Caki2 (cell line): ENCODE measurements at places on chromosomes 5 and 9. TPM values are rescaled to one million over a fixed set of nuclear protein-coding genes. Genes with fewer than 3 reads are reported as not detected.

- DNase-seq, result no peak
Measured at GRCh38 chr9:134863941-134864820, 16.4 kb upstream of the FCN2 start.

DNA sequence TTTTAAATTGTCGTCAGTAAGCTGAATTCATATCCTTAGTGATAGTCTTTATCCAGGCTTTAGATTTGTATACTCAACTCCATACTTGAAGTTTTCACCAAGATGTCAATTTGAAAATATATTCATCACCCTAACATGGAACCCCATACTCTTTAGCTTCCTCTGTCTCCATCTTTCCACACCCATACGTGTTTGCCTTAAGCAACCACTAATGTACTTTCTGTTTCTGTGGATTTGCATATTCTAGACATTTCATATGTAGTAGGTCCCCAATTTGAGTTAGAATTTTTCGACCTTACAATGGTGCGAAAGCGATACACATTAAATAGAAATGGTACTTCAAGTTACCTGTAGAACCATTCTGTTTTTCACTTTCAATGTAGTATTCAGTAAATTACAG, 65.2 kb downstream of the NSD1 start:
- DNase-seq, result no peak

GRCh38 chr5:128241051-128241695, 157.6 kb downstream of the SLC12A2 start:
- no peak for DNase-seq

- no peak for DNase-seq
Measured at GRCh38 chr9:77750981-77751340, 102.8 kb upstream of the GNA14 start.

GRCh38 chr5:41193456-41194205, 19.7 kb downstream of the C6 start:
- peak; percentile 43 for DNase-seq

- no peak for DNase-seq
Measured at GRCh38 chr9:37324691-37325490, 97.6 kb upstream of the GRHPR start.

DNA sequence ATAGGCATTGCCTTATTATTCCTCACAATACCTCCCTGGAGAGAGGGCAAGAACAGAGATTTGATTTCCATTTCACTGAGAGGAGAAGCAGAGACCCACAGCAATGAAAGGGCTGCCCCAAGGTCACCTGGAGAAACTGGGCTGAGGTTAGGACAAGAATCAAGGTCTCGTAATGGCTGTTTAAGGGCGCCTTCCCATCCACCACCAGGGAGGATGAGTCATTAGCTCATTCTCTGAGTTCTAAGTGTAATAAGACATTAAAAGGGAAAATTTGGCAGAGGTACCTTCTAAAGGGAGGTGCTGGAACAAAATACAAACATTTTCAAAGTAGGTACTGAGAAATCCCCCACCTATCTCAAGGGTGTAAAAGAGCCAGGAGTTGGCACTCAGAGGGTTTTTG, 52.6 kb upstream of the TCERG1 start:
- DNase-seq, result no peak

GRCh38 chr9:34098307-34098706, 28.2 kb downstream of the DCAF12 start:
- no peak for DNase-seq

- DNase-seq, result no peak
Measured at GRCh38 chr5:124735169-124735858, 11.1 kb downstream of the ZNF608 start.

GRCh38 chr5:1423901-1424603, 21.2 kb downstream of the SLC6A3 start:
- DNase-seq, result no peak

The AMBP gene
- total RNA-seq, result 16.7 and 19.8 TPM in 2 replicates

The CCL19 gene
- not detected in 2 replicates for total RNA-seq

The SEPTIN8 gene
- total RNA-seq, result 23.7 and 24.5 TPM in 2 replicates

The PCAT7 gene
- 1.4 and 5.8 TPM in 2 replicates for total RNA-seq

The CCL27 gene
- 1.3 TPM in 1 of 2 replicates, not detected in the other for total RNA-seq

The PJA2 gene
- total RNA-seq, result 30.0 and 42.0 TPM in 2 replicates
